ENCODE measurements at places on chromosomes 2 and 18. TPM values are rescaled to one million over a fixed set of nuclear protein-coding genes. Genes with fewer than 3 reads are reported as not detected.

- no peak overlapping the region for H3K27ac ChIP-seq
- H3K36me3 ChIP-seq: no peaks in the 10 kb centered on the region
- H3K27me3 ChIP-seq: no peaks in the 10 kb centered on the region
- H3K4me1 ChIP-seq: peaks cover 7% of the 10 kb centered on the region
- no peak for DNase-seq
These were observed 130.3 kb upstream of the CCDC68 start for GRCh38 chr18:55089610-55090009.

- DNase-seq: no peak
- no peak overlapping the region for H3K27ac ChIP-seq
- H3K4me3 ChIP-seq: no peak overlapping the region
- no peaks in the 10 kb centered on the region for H3K4me1 ChIP-seq
- H3K36me3 ChIP-seq: no peaks in the 10 kb centered on the region
- H3K27me3 ChIP-seq: no peaks in the 10 kb centered on the region
These were observed 102.2 kb downstream of the MSTN start for GRCh38 chr2:189960346-189960745.

- no peak for DNase-seq
- H3K27me3 ChIP-seq: no peaks in the 10 kb centered on the region
- H3K4me3 ChIP-seq: no peak overlapping the region
- peaks cover 23% of the 10 kb centered on the region for H3K4me1 ChIP-seq
- H3K36me3 ChIP-seq: no peaks in the 10 kb centered on the region
These were observed 95.4 kb downstream of the CABLES1 start for GRCh38 chr18:23230686-23231085.

DNA sequence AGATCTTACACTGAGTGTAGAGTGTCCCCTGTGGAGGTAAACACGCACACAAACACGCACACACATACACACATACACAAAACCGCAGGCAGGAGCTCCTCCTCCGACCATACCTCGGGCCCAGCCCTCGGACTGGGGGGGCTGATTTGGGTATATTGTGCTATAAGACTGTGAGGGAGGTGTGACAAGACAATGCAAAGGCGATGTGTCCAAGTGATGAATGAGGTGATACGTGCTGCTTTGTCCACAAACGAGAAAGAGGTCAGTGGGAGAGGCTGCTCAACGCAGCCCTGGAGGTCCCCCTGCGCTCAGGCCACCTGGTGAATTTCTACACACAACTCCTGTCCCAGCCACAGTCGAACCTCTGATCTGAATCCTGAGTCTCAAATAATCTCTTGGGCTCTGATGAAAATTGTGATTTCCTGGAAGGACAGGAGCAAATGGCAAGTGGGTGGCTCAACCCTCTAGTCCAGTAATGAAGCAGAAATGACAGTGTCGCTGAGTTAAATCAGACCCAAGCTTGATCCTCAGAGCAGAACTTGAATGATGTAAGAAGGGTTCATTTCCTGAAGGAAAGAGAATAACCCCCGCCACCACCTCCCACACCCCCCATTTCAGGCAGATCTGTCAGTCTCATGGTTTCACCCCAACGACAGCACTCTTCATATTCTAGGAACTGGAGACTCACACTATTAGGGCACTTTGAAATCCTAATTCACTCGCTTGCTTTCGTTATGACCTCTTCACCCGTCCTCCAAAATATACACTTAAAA lies 48.9 kb upstream of the ASXL2 start:
- DNase-seq: no peak
- no peak overlapping the region for H3K27ac ChIP-seq
- no peaks in the 10 kb centered on the region for H3K4me1 ChIP-seq
- no peak overlapping the region for H3K4me3 ChIP-seq

GRCh38 chr2:36355890-36356297 lies 316 bp downstream of the CRIM1 start:
- H3K27me3 ChIP-seq: peaks cover 29% of the 10 kb centered on the region
- peaks cover 70% of the 10 kb centered on the region for H3K4me1 ChIP-seq
- peak overlapping the region; percentile 61 for H3K4me3 ChIP-seq
- no peak for DNase-seq

- no peak for DNase-seq
- peaks cover 18% of the 10 kb centered on the region for H3K4me1 ChIP-seq
- H3K4me3 ChIP-seq: no peak overlapping the region
- no peak overlapping the region for H3K27ac ChIP-seq
- H3K36me3 ChIP-seq: no peaks in the 10 kb centered on the region
These were observed 58.7 kb downstream of the GNAL start for GRCh38 chr18:11747731-11748130.

DNA sequence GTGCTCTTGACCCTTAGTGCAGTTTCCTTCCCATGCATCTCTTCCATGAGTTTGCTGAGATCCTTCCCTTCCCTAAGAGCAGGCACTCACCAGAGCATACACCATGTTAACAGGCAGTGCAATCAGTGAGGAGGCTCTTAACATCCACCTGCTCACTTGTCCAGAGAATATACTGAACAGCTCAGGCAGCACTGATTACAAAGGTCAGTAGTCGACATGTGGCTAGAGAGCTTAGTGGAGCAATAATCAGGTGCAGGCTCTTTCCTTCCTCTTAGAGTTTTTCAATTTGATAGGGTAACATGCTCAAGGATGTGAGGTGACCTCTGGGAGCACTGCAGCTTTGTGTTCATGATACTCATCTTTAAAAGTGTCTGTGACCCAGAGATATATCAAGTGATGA lies 144.1 kb upstream of the SETBP1 start:
- H3K4me3 ChIP-seq: no peak overlapping the region
- no peaks in the 10 kb centered on the region for H3K36me3 ChIP-seq
- no peaks in the 10 kb centered on the region for H3K4me1 ChIP-seq
- H3K27me3 ChIP-seq: no peaks in the 10 kb centered on the region

DNA sequence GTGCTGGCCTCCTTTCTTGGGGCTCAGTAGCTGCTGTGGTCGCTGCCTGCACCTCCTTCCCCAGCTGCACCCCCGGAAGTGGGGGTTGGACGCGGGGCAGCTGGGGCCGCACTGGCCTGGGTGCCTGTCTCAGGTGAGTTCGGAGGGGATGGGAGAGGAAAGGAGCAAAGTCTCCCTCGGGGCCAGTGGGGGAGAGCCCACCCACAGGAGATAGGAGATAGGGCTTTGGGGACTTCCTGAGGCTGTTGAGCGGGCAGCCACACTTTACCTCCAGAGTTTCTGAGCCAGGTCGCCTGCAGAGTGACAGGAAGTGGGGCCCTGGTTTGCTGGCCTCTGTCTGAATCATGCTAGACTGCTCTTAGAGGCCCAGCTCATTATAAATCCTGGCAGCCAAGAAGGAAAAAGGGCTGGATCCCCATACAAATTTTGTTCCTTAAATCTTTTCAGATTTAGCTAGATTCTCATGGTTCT lies 8.1 kb downstream of the MBP start:
- H3K27me3 ChIP-seq: no peaks in the 10 kb centered on the region
- peaks cover 44% of the 10 kb centered on the region for H3K4me1 ChIP-seq
- H3K4me3 ChIP-seq: peak overlapping the region; percentile 13
- no peaks in the 10 kb centered on the region for H3K36me3 ChIP-seq

- no peaks in the 10 kb centered on the region for H3K27me3 ChIP-seq
- peak overlapping the region; percentile 47 for H3K27ac ChIP-seq
- no peaks in the 10 kb centered on the region for H3K36me3 ChIP-seq
- H3K4me3 ChIP-seq: no peak overlapping the region
- H3K4me1 ChIP-seq: no peaks in the 10 kb centered on the region
These were observed 150.3 kb downstream of the UBE2E3 start for GRCh38 chr2:181130686-181131085.

GRCh38 chr2:127169066-127169660 lies 50.9 kb downstream of the CYP27C1 start:
- DNase-seq: peak; percentile 24
- H3K27ac ChIP-seq: no peak overlapping the region
- H3K36me3 ChIP-seq: no peaks in the 10 kb centered on the region
- H3K4me3 ChIP-seq: no peak overlapping the region
- no peaks in the 10 kb centered on the region for H3K27me3 ChIP-seq

GRCh38 chr18:37660658-37661057 lies 95.1 kb upstream of the CELF4 start:
- no peaks in the 10 kb centered on the region for H3K36me3 ChIP-seq
- no peaks in the 10 kb centered on the region for H3K27me3 ChIP-seq
- no peak overlapping the region for H3K4me3 ChIP-seq
- H3K4me1 ChIP-seq: no peaks in the 10 kb centered on the region

The MAP3K20 gene
- 19.9 TPM for total RNA-seq

DNA sequence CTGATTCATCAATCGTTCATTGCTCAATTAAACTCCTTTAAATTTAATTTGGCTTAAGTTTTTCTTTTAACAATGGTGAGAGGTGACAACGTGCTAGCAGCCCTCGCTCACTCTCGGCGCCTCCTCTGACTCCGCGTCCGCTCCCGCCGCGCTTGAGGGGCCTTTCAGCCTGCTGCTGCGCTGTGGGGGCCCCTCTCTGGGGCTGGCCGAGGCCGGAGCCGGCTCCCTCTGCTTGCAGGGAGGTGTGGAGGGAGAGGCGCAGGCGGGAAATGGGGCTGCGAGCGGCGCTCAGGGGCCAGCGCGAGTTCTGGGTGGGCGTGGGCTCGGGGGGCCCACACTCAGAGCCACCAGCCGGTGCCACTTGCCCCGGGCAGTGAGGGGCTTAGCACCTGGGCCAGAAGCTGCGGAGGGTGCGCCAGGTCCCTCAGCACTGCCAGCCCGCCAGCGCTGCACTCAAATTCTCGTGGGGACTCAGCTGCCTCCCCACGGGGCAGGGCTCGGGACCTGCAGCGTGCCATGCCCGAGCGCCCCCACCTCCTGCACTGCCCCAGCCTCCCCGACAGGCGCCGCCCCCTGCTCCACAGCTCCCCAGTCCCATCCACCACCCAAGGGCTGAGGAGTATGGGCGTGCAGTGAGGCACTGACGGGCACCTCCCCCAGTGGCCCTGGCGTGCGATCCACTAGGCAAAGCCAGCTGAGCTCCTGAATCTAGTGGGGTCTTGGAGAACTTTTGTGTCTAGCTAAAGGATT lies 19.6 kb downstream of the ANKMY1 start:
- no peak overlapping the region for H3K27ac ChIP-seq
- no peaks in the 10 kb centered on the region for H3K4me1 ChIP-seq
- no peak overlapping the region for H3K4me3 ChIP-seq
- peaks cover 22% of the 10 kb centered on the region for H3K36me3 ChIP-seq
- peak; percentile 57 for DNase-seq
- H3K27me3 ChIP-seq: no peaks in the 10 kb centered on the region

DNA sequence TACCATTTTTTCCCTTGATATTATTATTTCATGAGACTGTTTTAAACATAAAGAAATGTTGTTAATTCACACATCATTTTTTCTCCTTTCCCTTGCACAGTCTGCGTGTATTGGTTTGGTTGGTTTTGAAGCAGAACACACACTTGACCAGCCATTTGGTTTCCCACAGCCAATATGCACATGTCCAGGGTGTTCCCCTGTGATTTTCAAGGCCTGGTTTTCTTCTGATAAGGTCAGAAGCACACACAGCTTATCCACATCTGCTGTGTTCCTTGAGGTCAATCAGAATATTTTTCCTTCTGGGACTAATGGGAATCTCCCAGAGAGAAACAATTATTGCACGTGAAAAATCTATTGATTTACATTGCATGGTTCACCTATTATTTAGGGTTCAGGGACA lies 103.2 kb upstream of the EFEMP1 start:
- H3K27ac ChIP-seq: no peak overlapping the region
- H3K36me3 ChIP-seq: no peaks in the 10 kb centered on the region
- no peak overlapping the region for H3K4me3 ChIP-seq
- DNase-seq: no peak
- no peaks in the 10 kb centered on the region for H3K27me3 ChIP-seq
- no peaks in the 10 kb centered on the region for H3K4me1 ChIP-seq

GRCh38 chr2:126403039-126403628 lies 252.8 kb upstream of the GYPC start:
- no peak for DNase-seq
- H3K4me3 ChIP-seq: no peak overlapping the region
- no peaks in the 10 kb centered on the region for H3K27me3 ChIP-seq

GRCh38 chr2:54047091-54047490 lies 68.3 kb upstream of the ACYP2 start:
- H3K4me3 ChIP-seq: no peak overlapping the region
- H3K4me1 ChIP-seq: peaks cover 5% of the 10 kb centered on the region
- DNase-seq: no peak
- H3K36me3 ChIP-seq: peaks cover 7% of the 10 kb centered on the region
- no peaks in the 10 kb centered on the region for H3K27me3 ChIP-seq

DNA sequence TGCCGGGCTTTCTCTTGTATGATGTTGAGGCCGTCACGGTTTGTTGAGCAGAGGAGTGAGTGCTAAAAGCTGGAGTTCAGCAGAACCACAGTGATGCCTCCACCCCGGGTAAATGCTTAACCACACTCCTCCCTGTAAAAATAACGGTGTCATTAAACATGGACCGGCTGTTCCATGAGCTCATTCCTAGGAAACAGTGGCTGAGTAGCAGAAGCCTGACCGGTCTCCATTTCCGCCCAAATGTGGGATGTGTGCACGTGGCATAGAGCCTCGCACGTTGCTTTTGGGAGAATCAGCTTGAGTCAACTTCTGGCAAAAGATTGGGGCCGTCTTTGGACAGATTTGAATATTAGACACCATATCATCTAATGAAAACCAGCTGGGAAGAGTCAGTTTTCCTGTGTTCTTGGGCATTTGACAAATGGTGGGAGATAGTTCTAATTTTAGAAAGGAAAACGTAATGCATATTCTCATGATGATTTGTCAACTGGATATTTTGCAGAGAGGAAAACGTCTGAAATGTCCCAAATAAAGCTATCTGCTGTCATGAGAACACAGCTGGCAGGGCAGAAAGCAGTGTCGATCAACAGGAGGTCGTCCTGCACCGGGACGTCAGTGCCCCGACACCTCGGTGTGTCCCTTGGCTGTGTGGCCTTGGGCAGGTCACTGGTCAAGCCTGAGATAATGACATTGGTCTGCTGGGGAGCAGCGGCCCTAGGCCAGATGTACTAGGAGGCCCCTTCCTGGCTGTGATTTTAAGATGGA lies 42.4 kb downstream of the LRRFIP1 start:
- H3K4me1 ChIP-seq: peaks cover 57% of the 10 kb centered on the region
- no peaks in the 10 kb centered on the region for H3K36me3 ChIP-seq
- DNase-seq: peak; percentile 76
- H3K27ac ChIP-seq: peak overlapping the region; percentile 55

- no peaks in the 10 kb centered on the region for H3K36me3 ChIP-seq
- H3K4me1 ChIP-seq: no peaks in the 10 kb centered on the region
- no peak within 1 kb of the TSS for H3K27ac ChIP-seq
- H3K27me3 ChIP-seq: peaks cover 37% of the 10 kb centered on the region
- no peak for DNase-seq
These were observed at the start of gene C1QL2 for GRCh38 chr2:119158563-119159347. Gene C1QL2, minus strand, starts transcription at chr2:119158751. Its CDS starts 482 bp downstream, at chr2:119158269.

- H3K36me3 ChIP-seq: no peaks in the 10 kb centered on the region
- H3K27ac ChIP-seq: no peak overlapping the region
- DNase-seq: no peak
- H3K27me3 ChIP-seq: no peaks in the 10 kb centered on the region
These were observed 235.0 kb downstream of the GULP1 start for GRCh38 chr2:188526701-188527100.

- no peak overlapping the region for H3K27ac ChIP-seq
- no peak for DNase-seq
- no peak overlapping the region for H3K4me3 ChIP-seq
These were observed 155.5 kb downstream of the LDLRAD4 start for GRCh38 chr18:13374096-13374467.

The TLX2 gene
- total RNA-seq: not detected
